ENCODE measurements at places on chromosomes 12 and 14. TPM values are rescaled to one million over a fixed set of nuclear protein-coding genes. Genes with fewer than 3 reads are reported as not detected.

EID3 gene
- total RNA-seq: 7.7 TPM

PDZRN4 gene
- not detected for total RNA-seq

SLC17A8 gene
- total RNA-seq: not detected

WDR20 gene
- total RNA-seq: 22.2 TPM

VRK1 gene
- total RNA-seq: 47.6 TPM

MSI1 gene
- total RNA-seq: 1.3 TPM

All from A549 treated with DMSO at 1 μM for 4 hours (cell line).